ENCODE measurements at places on chromosomes 6 and 20. TPM values are rescaled to one million over a fixed set of nuclear protein-coding genes. Genes with fewer than 3 reads are reported as not detected.

PACRG gene
- not detected for total RNA-seq

GRCh38 chr20:48791014-48791413 is 36.8 kb downstream of the PREX1 start:
- DNase-seq, result no peak

- DNase-seq, result no peak
Observed at GRCh38 chr6:140011537-140011936, 637.1 kb upstream of the CITED2 start.

GRCh38 chr6:36526066-36526465 is 21.2 kb downstream of the STK38 start:
- no peak for DNase-seq

- no peak for DNase-seq
Observed at GRCh38 chr6:42106112-42107023, 36.1 kb downstream of the C6orf132 start.

GRCh38 chr6:118708055-118708454 is 56.7 kb upstream of the CEP85L start:
- DNase-seq, result no peak
